ENCODE measurements at places on chromosomes 16 and 17.

GRCh38 chr17:77836557-77837041, 121.9 kb upstream of the TNRC6C start:
- DNase-seq: no peak

DNA sequence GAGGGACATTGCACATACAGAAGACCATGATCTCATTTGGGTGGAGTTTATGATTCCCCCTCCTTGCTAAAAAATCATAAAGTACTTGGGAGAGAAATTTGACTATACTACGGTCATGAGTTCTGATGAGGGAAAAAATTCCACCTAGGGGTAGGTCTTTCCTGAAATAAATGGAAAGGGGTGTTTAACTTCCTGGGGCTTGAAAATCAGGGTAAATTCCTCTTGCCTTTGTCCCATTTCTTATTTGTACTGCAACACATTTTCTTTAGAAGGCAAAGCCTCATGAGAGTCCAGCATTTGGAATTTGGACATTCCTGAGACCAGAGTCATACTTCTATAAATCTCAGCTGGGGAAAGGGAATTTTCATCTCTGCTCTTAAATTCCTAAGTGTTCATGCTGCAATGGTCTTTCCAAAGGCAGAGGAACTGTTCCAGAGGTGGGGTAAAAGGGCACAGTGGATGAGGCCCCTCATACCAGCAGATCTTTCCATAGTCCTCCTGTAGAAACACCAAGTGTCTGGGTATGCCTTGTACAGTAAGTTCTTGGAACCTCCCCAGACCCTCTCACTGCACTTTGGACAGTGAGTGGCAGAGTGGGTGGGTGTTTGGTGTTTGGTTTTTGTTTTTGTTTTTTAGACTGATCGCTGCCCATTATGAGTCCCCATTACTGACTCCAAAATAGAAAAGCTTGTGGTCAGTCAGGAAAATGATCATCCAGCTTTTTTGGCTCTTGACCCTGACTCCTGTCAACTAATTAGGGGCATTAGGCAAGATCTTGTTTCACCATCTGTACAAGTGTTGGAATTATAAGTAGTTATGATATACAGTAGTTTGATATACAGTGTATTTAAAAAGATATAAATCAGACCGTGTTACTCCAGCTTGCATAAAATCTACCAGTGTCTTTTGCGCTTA, 6.0 kb downstream of the LYRM1 start:
- peak; percentile 88 for DNase-seq

DNA sequence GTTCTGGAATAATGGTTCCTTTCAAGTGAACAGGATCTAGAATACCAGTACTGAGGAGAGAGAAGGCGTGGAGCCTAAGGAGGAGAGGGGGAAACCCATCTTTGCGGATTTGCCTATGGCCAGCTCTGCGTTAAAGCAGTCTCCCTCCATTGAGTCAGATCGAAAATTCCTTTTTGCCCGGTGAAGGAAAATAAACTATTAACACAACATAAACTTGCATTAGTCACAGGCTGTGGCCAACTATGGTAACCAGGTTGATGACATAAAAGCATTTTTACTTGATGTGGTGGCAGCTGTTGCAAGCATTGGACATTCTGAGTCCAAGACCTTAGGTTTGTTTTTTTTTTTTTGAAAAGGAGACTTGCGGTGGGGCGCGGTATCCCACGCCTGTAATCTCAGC, 8.9 kb downstream of the LDAF1 start:
- DNase-seq: peak; percentile 71

DNA sequence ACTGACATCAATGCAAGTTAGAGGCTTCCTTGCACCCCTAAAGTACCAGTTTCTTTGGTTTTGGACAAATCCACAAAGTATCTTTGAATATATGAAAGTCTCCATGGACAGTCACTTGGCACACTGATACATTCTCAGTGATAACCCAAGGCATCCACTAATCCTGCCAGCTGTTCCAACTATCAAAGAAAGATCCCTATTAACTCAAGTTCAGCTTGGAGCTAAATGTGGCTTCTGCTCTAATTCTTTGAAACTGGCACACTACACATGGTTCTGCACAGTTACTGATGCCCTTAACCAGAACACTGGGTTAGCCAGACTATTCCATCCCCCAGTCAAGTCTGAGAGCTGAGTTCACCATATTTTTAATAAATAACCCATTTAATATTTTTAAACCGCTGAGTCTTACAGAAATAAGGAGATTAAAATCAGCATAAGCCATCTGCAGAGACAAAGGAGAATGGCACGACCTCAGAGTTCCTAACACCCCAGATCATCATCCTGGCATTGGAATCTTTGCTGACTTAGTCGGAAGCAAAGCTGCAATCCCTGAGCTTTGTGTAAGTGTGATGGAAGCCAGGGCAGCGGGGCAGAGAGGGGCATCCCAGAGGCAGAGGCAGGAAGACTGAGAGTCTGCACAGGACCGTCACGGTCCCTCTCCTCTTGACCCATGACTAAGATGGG, 6.3 kb downstream of the CACNG1 start:
- no peak for DNase-seq

GRCh38 chr17:36647636-36648035, 46.3 kb downstream of the MRM1 start:
- no peak for DNase-seq

GRCh38 chr16:66660422-66661209, 35.9 kb downstream of the CMTM4 start:
- peak; percentile 68 for DNase-seq

DNA sequence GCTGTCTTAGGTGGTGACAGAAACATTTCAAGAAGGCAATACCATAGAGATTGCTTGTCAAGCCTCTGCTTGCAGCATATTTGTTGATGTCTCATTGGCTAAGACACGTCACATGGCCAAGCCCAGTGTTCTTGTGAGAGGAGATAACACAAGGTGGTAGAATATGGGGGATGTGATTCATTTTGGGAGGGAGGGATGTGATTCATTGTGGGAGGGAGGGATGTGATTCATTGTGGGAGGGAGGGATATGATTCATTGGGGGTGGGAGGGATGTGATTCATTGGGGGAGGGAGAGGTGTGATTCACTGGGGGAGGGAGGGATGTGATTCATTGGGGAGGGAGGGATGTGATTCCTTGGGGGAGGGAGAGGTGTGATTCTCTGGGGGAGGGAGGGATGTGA, 470.5 kb upstream of the SALL1 start:
- no peak for DNase-seq

GRCh38 chr17:65902155-65902554, 289.8 kb downstream of the CEP112 start:
- no peak for DNase-seq

DNA sequence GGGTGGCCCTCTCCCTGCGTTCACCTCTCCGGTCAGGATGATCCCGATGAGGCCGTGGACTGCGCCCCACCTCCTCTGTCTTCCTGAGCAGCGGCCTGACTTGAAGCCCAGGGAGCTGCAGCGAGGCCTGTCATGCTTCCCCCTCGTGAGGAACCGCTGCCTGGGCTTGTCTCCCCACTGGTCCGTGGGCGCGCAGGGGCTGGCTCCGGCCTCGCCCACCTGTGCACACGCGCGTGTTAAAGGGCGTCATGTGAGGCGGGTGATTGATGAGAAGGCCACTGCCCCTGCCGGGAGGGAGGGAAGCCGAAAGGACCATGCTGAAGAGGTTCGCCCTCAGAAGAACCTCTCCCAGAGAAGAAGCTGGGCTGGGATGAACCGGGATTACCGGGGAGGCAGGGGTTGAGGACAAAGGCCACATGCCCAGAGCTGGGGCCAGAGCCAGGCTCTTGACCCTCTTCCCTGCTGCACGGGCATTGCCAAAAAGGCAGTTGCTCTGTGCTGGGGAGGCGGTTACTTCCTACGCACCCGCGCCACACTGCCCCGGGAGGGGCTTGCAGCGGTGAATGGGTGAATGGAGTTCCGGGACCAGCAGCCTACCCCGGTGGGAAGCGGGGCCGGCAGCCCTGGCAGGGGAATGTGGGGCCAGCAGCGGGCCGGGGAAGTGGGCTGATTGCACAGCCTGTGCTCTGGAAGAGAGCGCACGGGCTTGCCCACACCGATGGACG, 85.9 kb upstream of the GSE1 start:
- no peak for DNase-seq

DNA sequence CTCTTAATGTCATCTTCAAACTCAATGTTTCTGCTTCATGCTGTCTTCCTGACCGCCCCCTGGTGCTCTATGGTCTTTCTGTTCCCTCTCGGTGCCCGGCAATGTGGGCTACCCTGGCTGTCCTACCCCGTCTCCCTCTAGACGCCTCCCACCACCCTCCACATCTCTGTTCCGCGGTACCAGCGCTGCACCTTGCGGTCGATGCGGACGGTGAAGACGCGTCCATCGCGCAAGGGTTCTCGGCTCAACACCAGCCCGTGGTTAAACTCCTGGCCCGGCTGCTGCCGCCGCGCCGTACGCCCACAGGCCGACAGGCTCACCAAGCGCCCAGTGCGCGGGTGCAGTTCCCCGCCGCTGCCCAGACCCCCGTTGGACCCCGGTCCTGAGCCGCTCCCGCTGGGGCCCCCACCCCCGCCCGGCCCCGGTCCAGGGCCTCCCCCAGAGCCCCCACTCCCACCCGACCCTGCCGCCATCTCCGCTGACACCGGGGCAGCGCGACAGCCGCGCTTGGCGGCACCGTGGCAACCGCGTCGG, at the start of gene NEURL4:
TSS of gene NEURL4 (minus strand) at position 496 of the 534 bp plus-strand sequence. CDS start at position 473, 23 bp downstream.
- no peak for DNase-seq

- DNase-seq: no peak
These were observed 12.1 kb downstream of the CMIP start for GRCh38 chr16:81456523-81457325.

DNA sequence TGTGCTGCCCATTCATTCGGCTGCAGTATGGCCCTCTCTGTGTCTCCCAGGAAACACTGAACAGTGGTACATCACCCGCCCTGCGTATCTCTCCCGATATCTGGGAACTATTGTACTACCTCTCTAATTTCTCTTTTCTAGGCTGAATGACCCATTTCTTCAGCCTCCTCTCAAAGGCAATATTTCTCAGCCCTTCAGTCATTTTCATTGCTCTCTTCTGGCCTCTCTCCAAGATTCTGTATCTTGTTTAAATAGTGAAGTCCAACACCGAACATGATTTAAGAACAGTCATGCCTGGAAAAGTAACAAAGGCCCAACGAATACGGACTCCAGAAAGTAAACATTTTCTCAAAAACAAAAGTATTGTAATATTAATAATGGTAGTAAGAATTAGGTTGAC, 220.1 kb downstream of the ZFHX3 start:
- DNase-seq: no peak

DNA sequence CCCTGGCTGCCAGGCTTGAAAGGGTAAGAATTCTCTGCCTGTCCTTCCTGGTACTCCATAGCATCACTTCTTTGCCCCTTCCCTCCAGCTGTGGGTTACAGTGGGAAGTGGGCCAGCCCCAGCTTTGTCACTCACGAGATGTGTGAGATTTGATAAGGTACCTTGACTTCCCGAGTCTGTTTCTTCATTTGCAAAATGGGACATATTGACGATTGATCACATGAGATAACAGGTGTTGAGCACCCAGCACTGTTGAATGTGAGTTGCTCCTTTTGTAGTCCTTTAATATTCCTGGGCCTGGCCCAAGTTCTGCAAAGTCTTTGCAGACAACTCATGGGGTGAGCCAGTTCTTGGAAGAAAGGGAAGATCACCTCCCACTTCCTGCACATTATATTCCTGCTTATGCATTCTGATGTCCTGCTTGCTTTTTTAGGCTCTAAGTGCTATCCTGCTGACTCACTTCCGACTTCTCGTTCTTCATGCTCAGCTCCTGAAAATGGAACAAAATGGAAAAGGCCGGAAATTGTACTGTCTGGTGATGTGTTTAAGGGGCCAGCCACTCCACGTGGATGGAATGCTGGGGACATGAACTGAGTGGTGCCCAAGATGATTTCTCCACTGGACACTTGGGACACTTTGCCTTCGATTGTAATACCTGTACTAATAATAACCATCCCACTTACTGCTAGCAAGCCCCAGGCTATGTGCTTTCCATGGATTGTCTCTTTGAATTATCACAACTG, 8.3 kb upstream of the NLK start:
- peak; percentile 69 for DNase-seq

DNA sequence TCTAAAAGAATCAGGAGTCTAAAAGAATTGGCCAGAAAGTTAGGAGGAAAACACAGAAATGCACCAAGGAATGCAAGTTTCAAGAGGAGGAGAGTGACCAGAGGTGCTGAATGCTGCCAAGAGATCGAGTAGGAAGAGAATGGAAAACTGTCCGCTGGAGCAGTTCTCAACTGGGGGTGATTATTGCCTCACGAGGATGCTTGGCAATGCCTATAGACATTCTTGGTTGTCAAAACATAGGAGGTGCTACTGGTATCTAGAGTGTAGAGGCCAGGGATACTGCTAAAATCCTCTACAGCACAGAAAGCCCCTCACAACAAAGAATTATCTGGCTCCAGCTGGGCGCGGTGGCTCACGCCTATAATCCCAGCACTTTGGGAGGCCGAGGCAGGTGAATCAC, 82.1 kb upstream of the NOL11 start:
- no peak for DNase-seq

GRCh38 chr16:6682142-6682811, 650.4 kb upstream of the RBFOX1 start:
- no peak for DNase-seq

GRCh38 chr16:13315642-13316427, 414.4 kb downstream of the SHISA9 start:
- DNase-seq: peak; percentile 52

GRCh38 chr17:62822080-62822904, 14.2 kb upstream of the MARCHF10 start:
- no peak for DNase-seq

DNA sequence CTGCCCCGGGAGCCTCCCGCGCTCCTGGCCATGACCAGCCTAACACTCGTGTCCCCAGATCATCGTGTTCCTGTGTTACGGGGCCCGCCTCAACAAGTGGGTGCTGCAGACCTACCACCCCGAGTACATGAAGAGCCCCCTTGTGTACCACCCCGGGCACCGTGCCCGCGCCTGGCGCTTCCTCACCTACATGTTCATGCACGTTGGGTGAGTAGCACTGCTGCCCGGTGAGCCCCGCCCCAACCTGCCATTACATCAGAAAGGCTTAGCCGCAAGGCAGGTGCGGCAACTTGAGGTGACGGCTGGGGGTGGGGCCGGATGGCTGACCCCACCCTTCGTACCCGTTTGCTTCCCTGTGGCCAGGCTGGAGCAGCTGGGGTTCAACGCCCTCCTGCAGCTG, 1.4 kb downstream of the RHBDL1 start:
- DNase-seq: no peak

DNA sequence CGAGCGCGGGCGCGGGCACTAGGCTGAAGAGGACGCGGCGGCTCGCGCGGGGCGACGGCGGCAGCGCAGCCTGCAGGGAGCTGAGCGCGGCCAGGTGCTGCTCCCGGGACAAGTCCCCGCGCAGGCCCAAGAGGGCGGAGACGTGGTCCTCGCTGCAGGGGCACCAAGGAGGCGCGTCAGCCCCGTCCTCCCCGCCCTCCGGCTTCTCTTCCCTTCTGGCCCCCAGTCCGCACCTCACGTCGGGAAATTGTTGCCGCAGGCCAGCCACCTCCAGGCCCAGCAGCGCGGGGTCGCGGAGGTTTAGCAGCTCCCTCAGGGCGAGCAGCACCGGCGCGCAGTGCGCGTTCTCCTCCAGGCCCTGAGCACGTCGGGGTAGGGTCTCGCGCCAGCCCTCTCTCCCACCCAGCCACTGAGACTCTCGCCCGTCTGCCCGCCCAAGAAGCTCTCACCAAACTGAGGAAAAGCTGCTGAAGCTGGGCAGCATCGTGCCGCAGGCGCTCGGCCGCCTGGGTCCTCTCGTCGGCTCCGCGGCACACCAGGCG, 761 bp upstream of the MATCAP1 start:
- DNase-seq: no peak

Measured in GM04503 (cell line).